ENCODE measurements at places on chromosomes 2 and 18.

DNA sequence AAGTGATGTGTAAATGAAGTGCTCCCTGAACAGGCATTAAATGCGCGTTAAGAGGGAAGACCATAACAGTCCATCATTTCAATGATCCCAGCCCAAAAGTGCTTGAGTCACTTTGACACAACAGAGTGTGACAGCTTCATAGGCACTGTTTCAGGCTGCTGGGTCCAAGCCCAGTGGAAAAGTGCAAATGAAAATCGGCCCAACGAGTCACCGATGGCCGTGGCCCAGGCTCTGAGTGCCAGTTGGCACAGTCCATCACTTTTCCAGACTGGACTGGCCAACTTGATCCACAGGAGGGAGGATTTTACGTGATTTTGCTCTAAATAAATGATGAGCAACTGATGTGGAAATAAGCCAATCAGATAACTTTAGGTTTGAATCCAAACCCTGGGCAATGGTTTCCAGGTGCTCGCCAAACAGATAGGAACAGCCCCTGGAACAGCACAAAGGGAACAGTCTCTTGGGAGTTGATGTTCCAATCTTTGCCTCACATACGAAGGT, 114.0 kb downstream of the SP3 start:
- DNase-seq: no peak

DNA sequence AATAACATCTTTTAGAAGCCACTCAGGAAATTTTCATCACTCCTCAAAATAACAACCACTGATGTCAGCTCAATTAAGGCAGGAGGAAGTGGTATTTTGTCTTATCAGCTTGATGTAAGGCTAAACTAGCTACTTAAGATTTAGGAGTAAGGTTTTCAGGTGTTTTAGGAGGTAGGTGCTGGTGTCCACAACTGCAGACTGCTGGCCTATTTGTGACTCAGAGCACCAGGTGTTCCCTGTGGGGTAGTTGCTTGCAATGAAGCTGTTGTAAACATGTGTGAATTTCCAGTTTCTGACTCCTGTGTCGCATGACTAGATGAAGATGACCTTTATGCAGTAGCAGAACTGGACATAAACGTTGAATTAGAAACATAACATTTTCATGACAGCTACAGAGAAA, 164.2 kb downstream of the THSD7B start:
- DNase-seq: no peak

GRCh38 chr2:231343988-231344387, 51.5 kb upstream of the B3GNT7 start:
- DNase-seq: no peak

- DNase-seq: no peak
Observed at GRCh38 chr2:110828330-110828729, 96.0 kb downstream of the ACOXL start.

- peak; percentile 85 for DNase-seq
Observed at GRCh38 chr2:37189452-37190153, 1.1 kb upstream of the SULT6B1 start.

DNA sequence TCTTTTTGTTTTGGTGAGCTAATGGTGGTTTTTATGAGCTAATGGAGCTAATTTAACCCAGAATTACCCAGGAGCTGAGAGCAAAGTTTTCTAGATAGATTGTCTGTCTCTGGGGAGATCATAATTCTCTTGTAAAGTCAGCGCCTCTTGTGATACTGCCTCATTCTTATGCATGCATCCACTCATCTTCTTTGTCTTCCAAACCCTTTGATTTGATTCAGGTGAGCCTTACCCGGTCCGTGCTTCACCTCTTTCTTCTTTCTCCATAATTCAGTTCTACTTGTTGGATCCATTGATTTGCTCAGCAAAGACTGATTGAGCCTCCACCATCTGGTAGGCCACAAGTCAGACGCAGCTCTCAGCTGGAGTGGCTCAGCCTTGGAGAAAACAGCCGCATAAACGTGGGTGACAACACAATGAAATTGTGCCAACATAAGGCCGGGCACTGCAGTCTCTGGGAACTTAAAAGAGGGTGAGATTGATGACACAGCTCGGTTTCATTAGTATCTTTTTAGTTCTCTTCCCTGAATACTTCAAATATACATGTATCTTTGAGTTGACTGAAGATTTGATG, 158.5 kb upstream of the SH3BP4 start:
- DNase-seq: no peak

- DNase-seq: no peak
Observed at GRCh38 chr18:37176621-37176934, 347.7 kb downstream of the KIAA1328 start.

DNA sequence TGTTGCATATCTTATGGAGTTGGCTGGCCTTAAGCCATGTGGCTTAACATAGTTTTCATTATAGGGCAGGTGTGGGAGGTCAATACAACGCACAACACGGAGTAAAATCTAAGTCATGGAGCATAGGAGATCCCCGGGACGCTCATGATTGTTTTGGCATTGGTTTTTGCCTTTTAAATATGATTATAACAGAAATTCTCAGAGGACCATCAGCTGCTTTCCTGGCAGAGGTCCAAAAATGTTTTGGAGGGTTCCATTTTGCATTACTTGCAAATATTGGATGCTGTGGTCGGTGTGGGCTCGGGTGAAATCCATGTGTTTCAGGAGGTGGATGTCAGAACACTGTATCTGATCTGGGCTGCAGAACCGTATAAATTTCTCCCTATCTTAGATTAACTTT, 3.4 kb downstream of the NCOA1 start:
- no peak for DNase-seq

DNA sequence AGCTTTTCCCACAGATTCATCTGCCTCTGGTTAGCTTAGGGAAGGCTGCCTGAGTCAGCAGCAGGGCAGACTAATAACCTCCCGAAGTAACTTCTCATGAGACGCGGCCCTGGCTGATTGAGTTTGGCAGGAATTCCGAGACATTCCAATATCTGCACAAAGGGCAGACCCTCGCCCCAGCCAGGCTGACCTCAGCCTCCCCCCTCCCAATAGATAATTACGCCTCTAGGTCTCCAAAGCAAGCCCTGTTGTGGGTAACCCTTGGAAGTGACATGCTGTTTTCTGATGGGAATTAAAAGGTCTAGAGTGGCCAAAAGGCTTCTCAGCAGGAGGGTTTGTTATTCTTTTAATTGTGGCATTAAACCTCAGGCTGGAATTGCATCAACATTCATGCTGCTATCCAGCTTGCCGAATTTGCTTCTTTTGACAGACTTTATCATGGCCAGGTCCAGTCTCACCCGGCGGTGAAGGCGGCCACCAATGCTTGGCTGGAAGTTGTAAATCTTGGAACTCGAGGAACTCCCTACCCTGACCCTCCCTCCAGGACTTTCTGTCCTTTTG, 98.0 kb upstream of the SLC14A2 start:
- DNase-seq: no peak

DNA sequence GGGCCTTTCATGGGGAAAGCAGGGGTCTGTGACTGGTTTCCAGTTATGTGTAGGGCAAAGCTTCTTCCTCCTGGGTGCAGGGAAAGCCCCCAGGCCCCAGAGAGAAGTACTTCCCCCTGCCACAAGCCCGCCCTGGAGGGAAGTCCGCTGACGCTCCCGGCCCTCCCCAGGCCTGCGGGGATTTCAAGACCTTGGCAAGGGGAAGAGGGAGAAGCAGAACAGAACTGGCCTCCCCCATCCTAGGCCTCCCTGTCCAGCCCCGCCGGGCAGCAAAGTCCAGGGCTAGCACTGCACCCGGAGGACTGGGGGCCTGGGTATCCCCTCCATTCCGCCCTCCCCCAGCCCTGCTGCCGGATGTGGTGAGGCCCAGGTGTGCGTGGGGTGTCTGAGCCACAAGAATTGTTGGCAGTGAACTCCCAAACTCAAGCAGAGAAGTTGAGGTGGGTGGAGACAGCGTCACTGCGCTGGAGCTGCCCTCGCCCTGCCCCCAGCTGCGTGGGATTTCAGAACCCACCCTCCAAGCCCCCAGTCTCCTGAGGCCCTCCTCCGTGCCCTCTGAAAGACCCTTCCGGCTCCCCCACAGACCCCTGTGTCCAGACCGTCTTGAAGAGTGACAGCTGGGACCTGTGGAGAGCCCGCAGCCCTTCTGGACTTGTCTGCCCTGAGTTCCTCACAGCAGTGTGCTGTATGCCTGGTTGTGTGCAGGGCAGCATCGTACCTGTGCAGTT, 1.1 kb upstream of the DUSP2 start:
- no peak for DNase-seq

GRCh38 chr2:77087987-77088414, 434.2 kb downstream of the LRRTM4 start:
- no peak for DNase-seq

DNA sequence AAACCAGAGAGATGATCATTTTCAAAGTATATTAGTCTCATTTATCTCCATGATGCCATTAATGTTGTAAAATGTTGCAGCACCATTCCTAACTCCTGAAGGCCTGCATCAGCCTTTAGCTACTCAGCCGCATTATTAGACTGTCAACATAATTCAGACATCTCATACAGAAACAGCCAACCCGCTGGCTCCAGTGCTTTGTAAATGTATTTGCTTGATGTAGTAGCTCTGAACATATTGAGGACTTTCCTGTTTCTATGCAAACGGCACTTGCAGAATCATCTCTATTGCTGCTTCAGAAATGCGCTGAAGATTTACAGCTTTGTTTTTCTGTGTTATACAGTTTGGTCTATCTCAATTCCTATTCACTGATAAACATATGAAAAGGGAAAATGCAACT, 372.2 kb downstream of the DSEL start:
- no peak for DNase-seq

DNA sequence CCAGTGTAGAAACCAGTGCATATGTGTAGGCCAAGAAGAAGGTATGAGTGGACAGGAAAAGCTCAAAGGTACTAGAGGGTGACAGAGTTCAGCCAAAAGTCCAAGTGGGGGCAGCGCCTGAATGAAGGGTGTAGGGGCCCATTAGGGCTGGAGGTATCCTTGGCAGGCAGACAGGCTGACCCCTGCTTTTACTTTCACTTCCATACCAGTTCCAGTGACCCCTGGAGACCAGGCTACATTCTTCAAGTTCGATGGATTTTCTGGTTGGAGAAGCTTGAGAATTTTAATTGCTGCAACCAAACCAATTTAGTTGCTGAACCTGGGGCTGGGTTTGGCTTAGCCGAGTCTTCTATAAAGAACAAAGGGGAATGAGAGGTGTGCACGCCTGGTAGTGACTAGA, 42.3 kb upstream of the MRPL33 start:
- no peak for DNase-seq

GRCh38 chr18:77208964-77209363, 40.7 kb upstream of the GALR1 start:
- DNase-seq: no peak

GRCh38 chr2:84492571-84492970, 23.7 kb upstream of the DNAH6 start:
- DNase-seq: no peak

DNA sequence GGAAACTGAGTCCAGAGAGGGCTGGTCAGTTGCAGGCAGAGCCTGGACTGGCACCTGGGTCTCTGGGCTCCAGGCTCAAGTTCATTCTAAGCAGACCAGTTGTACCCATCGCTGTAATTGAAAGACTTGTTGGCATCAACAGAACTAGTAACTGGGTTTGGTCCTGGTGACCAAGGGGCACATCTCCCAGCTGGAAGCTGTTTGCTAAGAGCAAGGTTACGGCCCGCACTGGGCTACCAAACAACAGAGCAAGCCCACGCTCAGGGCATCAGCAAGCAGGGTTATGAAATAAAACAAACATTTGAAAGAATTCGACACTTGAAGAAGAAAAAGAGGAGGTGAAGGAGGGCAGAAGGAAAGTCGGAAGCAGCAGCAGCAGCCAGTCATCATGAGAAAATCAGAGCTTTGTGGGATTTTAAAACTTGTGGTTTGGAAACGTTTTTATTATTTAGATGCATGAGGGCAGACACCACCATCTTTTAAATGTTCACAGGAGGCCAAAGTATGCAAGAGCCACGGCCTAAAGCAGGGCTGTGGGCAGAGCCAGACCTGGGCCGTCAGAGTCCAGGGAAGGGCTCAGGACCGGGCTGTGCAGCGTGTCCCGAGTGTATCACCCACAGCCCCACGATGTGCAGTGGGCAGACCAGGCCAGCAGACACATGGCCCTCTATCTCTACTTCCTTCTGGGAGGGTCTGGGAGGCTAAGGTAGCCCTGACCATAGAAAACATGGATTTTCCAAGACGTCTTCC, 220.3 kb downstream of the BCL2 start:
- DNase-seq: no peak

GRCh38 chr18:58586886-58587285, 42.0 kb downstream of the ALPK2 start:
- no peak for DNase-seq

GRCh38 chr2:173966274-173967098, 1.3 kb upstream of the SP3 start:
- peak; percentile 34 for DNase-seq

DNA sequence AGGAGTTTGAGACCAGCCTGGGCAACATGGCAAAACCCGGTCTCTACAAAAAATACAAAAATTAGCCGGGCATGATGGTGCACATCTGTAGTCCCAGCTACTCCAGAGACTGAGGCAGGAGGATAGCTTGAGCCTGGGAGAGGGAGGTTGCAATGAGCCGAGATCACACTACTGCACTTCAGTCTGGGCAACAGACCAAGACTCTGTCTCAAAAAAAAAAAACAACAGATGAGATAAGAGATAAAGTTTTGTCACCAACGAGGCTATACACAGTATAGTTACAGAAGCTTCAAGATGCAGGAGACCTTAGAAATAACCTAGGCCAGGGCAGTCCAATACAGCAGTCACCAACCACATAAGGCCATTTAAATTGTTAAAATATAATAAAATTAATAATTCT, 9.4 kb downstream of the FAM124B start:
- DNase-seq: no peak

DNA sequence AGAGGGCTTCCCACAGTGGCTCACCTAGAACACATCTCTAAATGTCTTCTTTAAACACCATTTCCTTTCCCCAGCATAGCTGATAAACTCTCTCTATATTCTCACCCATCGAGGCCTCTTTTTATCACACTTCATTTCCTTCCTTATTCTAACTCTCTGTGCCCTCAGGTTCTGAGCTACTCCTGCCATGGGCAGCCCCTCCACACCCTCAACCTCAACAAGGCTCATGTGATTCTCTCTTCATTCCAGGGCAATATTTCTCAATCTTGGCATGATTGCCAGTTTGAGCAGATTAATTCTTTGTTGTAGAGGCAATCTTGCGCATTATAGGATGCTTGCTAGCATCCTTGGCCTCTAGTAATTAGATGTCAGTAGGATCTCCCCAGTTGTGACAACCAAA, 999.1 kb downstream of the TSN start:
- DNase-seq: no peak

DNA sequence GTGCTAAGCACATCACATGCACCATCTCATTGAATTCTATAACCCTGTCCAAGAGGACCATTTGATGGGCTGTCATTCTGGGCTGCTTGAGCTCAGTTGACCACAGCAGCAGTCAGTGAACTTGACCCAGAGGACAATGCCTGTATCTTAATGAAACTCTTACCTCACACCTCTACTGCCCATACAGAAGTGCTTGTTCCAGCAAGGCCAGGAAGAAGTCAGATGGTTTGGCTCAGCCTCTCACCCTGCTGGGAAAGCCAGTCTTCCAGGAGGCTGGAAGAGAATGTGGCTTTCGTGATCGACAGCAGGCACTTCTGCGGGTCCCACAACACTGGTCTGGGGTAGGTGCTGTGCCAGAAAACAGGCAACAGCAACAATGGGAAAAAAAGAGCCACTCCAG, 47.3 kb downstream of the CFAP221 start:
- DNase-seq: no peak
